Brain microvascular endothelial cell (primary cell): ENCODE measurements at places on chromosomes 7 and 10.

GRCh38 chr10:48266528-48266927 lies 8.0 kb downstream of the FRMPD2 start:
- no peak for DNase-seq

- DNase-seq = no peak
Measured at GRCh38 chr10:96360766-96361165, 2.0 kb upstream of the OPALIN start.

DNA sequence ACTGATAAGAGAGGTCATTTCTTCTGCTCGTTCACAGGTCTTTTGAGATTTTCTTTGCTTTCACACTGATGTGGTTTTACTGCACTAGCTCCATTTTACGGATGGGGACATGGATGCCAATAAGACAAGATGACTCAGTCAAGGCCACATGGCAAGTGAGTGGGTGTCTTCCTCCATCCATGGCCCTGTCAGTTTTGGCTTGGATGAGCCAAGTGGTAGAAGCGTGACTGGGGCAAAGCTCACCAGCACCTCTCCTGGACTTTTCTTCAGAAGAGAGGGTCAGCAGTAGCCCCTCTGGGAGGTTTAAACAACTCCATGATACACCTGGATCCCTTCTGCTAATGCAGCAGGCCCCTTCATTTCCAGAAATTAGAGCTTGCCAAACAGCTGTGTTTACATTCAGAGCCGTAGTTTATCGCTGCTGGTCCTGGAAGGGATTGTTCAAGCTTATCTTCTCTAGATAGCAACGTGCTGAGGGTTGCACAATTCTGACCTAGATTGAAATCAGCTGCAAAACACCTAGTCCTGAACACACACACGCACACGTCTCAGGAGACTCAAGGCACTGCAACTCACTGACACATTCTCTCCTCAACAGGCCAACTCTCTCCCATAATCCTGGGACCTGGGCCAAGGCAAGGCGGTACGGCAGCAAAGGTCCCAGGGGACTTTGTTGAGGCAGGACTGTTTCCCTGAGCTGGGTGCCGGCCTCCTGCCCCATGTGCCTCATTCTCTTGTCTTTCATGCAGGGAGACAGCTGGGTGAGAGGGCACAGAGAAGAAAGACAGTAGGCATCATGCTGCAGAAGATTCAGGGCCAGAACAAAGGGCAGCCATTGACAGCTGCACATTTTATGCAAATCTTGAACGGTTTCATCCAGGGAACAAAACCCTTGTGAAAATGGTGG lies 14.2 kb upstream of the PDCD4 start:
- DNase-seq = peak; percentile 18

DNA sequence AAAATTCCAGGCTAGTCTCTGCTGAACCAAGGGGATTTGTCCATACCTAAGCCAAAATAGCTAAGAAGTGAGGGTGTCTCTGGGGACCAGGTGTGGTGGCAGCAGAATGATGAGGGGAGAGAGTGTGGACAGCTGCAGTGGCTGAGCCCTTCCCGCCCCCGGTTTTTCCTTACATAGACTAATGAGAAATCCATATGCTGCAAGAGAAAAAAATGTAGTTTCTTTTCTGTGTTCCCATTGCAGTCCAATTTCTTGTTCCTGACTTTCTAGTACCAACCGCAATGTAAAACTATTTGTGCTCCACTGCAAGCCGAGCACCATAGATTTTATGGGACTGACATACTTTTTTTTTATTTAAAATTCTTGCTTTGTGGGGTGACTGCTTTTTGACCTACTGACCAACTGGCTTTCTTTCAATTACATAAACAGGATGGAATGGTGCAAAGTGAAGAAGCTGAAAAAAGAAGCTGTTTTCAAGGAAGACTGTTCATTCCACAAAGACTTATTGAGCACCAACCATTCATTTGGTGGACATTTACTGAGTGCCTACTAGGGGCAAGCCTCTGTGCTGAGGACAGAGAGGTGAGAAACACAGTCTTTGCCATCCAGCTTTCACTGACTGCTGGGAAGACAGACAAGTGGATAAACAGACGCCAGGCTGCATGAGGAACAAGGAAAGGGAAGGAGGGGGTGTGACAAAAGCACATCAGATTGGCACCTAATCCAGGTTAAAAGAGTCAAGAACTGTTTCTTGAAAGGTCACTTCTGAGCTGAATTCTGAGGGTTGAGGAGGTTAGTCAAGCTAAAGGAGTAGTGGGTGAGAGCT lies 9.8 kb downstream of the CEP41 start:
- DNase-seq = peak; percentile 65

DNA sequence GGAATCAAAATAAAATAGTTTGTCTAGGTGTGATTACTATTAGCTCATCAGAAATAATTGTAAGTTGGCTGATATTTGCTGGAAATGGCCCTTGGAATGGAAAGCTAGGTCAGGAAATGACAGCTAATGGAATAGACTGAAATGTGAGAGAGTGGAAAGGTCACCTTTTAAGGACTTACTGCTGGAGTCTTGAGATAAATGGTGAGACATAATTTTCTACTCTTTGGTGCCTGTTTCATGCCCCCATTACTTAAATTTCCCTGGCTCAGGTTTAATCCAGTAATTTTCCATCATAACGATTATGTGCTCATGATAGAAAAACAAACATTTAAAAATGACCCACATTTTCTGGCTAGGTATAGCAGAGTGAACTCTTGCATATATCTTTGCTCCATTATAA lies 123.6 kb downstream of the ADAM22 start:
- no peak for DNase-seq

- no peak for DNase-seq
Measured at GRCh38 chr10:51063659-51064535, 10.4 kb upstream of the PRKG1 start.

DNA sequence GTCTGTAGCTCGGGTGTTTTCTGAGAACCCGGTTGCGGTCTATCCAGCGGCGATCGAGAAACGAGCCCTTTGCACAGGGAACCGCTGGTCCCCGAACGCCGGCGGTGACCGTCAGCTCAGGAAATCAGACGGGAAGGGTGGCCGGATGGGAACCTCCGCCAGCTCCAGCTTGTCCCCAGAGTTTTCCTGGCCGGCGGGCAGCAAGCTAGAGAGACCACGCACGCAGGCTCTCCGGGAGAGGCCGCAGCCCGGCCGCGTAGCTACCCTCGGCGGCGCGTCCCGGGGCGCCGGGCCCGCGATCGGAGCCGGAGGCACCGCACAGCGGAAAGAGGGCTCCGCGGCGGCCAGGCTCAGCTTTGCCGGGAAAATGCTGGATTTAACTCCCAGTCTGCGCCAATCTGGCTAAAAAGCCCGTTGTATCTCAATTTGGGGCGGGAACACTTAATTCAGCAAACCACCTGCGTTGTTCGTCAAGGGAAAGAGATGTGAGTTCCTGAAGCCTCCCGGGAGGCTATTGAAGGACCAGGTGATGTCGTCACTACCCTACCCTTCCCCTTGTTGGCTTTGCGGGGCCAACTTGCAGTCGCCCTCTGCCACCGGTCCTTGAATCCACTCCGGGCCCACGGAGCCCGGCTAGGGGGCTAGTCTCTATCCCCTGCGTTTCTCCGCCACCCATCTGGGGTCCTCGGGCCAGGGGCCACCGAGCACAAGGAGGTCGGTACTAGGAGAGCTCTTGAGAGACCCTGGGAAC lies 859 bp upstream of the CH25H start:
- no peak for DNase-seq

GRCh38 chr10:117905404-117905803 lies 141.3 kb downstream of the RAB11FIP2 start:
- no peak for DNase-seq

DNA sequence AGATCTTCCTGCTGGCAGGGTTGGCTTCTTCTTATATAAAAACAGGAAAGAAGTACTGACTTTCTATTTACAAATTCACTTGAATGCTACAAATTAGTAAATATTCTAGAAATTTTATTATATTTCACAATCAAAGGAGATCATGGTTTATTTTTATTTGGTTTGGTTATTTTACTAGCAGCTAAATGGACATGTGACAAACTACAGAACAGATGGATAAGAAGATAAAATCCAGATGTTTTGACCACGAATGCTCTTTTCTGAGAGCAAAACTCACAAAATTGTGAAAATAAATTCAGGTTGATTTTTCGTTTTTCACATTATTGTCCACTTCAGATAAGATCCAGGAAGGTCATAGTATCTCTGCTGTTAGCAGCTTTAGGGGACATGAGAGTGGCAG lies 55.4 kb downstream of the CACNA2D1 start:
- no peak for DNase-seq

DNA sequence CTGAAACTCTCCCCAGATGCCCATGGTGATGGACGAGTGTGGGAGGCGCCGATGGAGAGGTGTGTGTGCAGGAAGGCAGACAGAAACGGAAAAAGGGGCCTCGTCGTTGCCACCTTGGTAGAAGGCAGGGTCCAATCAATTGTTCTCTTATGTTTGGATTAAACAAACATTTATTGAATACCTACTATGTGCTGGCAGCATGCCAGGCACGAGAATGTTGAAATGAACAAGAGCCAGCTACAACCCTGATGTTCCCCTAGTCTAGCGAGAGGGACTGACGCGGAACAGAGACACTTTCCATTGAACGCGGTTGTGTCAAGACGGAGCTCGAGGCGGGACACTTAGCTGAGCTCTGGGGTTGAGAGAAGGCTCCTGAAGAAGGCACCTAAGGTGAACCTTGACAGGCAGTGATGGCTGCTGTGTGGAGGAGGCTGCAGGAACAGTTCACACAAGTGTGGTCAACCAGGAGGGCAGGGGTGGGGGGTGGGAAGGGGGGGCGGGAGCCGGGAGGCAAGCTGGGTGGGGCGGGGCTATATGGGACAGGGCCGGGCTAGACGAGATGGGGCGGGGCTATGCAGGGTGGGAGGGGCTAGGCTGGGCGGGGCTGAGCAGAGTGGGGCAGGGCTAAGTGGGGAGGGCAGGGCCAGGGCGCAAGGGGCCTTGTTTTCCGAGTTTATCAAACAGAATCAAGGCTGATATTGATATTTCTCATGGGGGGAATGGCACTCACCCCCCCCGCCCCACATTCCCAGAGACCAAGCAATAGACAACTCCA lies 181.0 kb downstream of the GATA3 start:
- DNase-seq = no peak

DNA sequence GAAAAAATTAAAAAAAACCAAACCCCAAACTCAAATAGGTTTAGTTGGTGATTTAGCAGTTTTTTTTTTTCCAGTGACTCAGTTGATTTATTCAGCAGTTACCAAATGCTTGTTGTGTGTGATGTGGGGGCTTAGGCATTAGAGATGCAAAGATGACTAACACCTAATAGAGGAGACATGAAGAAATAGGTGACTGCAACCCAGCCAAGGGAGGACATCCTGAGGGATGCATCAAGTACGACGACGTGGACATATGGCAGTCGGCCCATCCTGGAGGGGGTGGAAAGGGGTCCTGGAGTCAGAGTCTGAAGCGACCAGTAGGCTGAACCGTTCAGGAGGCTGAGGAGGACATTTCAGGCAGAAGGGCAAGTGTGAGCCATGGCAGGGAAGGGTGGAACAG lies 35.5 kb downstream of the LRMDA start:
- DNase-seq = no peak

GRCh38 chr10:71989661-71990454 lies 25.7 kb downstream of the CHST3 start:
- DNase-seq = no peak

- peak; percentile 12 for DNase-seq
Measured at GRCh38 chr10:110269374-110270318, 35.1 kb downstream of the SMNDC1 start.

- no peak for DNase-seq
Measured at GRCh38 chr7:47492716-47493325, 89.1 kb downstream of the TNS3 start.

DNA sequence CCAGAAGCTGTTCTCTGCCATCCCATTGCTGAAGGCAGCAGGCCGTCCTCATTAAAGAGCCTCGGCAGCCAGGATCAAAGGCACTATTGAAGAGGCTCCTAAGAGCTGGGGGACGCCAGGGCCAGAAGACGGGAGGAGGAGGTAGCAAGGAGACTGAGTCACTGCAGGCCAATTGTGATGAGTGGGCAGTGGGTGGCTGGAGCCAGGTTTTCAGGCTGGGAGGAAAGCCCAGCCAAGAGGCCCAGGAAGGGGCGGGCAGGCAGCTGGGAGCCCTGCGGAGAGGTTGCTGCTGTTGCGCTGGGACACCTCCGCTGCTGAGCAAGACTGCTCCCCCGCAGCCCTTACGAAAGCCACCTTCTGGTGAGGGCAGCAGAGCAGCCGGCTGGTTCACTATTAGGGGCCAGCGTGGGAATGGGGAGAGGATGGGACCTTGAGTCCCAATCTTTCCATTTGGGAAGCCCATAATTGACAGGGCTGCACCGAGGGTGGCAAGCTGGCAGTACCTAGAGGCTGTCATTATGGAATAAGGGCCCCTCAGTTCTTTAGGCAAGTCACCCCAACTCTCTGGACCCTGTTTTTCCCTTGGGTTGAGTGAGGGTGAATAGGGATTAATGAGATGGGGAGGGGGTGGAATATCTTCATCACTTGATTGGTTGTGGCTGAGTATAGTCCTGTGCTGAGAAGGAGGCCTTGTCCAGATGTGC lies 48.4 kb downstream of the UNC5B start:
- DNase-seq = peak; percentile 66

DNA sequence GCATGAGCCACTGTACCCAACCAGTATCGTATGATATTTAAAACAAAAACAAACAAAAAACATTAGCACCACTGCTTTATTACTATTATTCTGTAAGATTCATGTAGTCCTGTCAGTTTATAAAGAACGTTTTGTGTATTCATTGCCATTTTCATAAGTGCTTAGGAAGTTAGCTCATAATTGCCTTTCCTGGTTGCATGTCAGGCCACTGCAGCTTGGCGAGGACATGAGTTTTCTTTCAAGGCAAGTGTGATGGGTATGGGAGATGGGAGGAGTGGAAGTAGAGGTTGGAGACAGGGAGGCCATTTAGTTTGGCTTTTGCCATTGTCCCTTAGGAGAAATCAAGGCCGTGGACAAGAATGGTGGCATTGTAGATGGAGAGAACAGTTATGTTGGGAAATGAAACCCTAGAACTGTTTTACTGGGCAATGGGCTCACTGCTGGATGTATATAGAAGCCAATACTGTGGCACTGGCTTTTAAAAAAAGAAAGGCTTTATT lies 48.9 kb downstream of the TYW1 start:
- DNase-seq = no peak

GRCh38 chr10:69504576-69505250 lies 53.4 kb downstream of the TSPAN15 start:
- no peak for DNase-seq

DNA sequence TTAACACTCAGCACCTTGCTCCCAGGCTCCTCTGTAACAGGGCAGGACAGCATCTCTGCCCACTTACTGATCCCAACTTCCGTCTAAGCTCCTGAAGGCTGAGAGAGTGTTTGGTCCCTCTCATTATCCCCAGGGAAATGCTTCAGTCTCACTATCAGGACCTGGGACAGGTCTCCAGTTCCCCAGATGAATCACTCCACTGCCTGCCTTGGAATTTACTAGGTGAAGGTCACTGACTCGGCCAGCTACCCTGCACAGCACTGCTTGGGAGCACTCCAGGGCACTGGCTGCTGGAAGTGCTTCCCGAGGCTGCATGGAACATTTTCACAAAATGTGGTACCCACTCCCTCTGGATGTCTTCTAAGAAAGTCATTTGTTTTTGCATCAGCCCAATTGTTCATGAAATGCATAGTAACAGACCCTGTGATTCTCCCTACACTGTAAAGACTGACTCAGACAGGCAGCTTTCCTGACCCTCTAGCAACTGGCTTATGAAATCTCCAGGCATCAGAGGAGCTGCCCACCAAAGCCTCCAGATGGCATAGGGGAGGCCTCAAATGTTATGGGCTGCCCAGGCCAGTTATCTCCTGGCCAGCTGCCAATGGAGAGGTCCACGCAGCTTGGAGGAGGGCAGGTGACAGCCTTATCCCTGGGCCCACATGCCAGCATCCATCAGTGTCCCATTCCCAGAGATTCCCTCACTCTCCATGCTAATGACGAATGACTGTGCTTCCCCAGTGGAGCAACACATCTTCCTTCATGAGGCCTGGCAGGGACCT lies 89.1 kb downstream of the GFRA1 start:
- peak; percentile 25 for DNase-seq
